ENCODE measurements at places on chromosomes 3 and 15.

GRCh38 chr3:183711516-183711915 lies 13.9 kb downstream of the YEATS2 start:
- DNase-seq = no peak

DNA sequence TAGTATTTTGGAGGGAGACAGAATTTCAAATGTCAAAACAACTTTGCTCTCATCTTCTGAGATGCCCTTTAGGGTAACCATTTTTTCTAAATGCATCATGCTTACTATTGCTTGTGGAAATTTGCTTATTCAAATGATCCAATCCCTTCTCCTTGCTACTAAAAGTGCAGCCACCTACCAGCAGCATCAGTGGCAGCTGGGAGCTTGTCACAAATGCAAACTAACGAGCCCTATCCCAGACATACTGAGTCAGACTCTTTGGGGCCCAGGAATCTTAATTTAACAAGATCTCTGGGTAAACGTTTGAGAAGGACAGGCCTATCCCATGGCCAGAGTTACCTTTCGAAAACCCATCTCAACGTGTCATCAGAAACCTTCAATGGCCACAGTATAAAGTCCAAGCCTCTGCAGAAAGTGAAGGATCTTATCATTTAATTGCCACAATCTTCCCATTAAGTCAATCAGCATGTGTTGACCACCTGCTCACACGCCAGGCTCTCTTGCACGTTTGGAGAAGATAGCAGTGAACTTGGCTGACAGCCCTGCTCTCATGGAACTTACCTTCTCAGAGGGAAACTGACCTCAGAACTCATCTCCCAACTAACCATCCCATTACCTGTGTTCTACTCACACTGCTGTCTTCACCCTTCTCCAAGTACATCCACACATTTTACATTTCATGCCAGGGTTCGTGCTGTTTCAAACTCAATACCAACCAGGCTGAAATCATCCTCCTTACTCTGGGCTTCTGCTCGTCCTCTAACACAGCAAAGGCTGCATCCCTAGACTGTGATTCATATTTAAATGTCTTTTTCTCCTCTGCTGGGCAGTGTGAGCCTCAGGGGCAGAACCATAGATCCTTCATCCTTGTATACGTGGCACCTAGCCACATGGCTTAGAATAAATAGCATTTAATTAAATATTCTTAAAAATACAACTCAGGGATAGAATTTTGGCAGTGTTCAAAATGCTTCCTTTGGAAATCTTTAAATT lies 24.8 kb upstream of the VGLL4 start:
- DNase-seq = no peak

GRCh38 chr15:50593761-50594160 lies 47.3 kb upstream of the USP50 start:
- no peak for DNase-seq

- no peak for DNase-seq
Observed at GRCh38 chr3:185207931-185208746, 45.7 kb downstream of the EHHADH start.

GRCh38 chr3:129793319-129793718 lies 100.2 kb downstream of the TMCC1 start:
- no peak for DNase-seq

- DNase-seq = no peak
Observed at GRCh38 chr3:110738531-110738930, 333.1 kb upstream of the NECTIN3 start.

GRCh38 chr15:66216806-66217205 lies 36.7 kb downstream of the MEGF11 start:
- no peak for DNase-seq

- DNase-seq = no peak
Observed at GRCh38 chr3:129966876-129967275, 7.6 kb upstream of the TRH start.

- no peak for DNase-seq
Observed at GRCh38 chr15:101332061-101332467, 37.0 kb upstream of the SNRPA1 start.

DNA sequence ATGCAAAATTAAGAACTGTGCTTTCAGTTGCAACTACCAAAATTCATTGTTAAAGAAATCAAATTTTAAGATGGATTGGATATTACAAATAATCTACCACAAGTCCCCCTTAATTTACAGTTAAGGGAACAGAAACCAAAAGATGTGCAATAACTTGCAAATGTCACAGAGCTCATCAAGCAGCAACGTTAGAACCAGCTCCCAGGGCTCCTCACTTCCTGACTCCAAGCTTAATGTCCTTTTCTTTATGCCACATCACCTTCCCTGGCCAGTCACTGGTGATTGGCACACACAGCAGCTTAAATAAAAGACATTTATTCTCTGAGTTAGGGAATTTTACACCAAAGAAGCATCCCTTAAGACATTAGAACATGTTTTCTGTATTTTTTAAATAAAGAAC lies 159.7 kb downstream of the RSL24D1 start:
- no peak for DNase-seq

- DNase-seq = peak; percentile 64
Observed at GRCh38 chr15:55588070-55588814, at the start of gene PYGO1. Gene PYGO1 (minus strand): TSS chr15:55588345. CDS start chr15:55587883, 462 bp downstream.

DNA sequence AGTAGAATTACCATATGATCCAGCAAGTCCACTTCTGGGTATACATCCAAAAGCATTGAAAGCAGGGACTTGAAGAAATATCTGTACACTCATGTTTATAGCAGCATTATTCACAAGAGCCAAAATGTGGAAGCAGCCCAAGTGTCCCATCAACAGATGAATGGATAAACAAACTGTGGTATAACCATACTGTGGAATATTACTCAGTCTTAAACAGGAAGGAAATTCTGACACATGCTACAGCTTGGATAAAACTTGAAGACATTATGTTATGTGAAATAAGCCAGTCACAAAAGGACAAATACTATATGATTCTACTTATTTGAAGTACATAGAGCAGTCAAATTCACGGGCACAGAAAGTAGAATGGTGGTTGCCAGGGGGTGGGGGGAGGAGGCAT lies 91.2 kb downstream of the HMG20A start:
- DNase-seq = no peak

DNA sequence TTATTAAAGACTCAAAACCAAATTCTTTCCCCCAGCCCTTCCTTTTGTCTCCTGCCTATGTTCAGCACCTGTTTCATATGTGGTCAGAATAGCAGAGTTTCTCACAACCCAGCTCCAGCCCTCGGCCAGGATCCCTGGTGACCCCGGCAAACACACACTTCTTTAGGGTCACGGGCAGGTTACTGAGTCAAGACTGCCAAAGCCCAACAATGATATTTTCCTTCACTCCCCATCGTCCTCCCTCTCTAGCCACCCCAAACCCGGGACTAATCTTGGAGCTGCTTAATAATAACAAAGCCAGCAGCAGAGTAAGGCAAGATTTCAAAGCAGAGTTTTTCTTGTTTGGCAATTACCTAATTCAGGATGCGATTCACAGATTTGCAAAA lies 25.5 kb downstream of the RARB start:
- no peak for DNase-seq

DNA sequence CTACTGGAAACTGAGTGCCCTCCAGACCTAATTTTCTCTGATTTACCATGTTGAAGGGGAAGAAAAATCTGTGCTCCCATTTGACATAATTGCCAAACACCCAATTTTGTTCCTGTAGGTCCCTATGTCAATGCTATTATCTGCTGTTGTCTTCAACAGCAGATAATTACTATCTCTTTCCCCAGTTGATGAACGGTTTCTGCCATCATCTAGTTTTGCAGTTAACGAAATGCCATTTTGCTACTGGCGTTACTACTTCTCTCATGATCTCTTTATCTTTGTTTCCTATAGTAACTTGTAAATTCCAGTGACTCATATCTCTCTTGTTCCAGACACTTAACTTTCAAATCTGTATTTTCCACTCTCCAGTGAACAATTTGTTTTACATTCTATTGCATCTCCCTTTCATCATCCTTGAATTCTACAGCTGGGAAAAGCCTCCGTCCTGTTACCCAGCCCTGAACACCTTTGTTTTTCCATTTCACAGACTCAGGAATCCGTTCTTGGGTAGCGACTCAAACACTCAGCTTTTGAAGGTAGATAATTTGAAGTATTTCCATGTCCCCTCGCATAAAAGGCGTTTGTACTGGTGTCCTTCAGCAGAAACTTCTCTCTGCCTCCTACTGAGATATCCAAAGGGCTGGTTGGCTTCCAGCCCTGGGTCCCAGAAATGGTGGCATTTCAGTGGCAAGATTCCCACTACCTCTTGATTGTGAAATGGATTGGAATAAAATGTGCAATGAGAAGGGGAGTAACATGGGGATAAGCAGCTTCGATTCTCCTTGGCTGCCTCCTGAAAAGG lies 111.7 kb downstream of the FOXB1 start:
- DNase-seq = no peak

DNA sequence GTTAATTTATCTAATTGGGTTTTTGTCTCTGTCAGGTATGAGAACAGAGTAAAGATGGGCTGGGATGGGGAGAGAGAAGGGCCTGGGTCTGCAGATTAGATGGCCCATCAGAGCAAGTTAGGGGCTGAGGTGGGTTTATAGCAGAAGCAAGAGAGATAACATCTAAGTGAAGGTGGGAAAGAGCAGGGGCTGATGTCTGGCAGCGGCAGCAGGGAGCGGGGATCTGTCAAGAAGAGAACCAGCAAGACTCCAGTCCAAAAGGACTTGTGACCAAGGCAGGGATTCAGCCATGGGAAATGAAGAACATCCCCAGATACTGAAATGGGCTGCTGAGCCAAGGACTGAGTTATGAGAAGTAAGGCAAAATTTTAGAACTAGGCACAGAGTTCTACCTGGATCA lies 320.6 kb upstream of the TBL1XR1 start:
- no peak for DNase-seq

DNA sequence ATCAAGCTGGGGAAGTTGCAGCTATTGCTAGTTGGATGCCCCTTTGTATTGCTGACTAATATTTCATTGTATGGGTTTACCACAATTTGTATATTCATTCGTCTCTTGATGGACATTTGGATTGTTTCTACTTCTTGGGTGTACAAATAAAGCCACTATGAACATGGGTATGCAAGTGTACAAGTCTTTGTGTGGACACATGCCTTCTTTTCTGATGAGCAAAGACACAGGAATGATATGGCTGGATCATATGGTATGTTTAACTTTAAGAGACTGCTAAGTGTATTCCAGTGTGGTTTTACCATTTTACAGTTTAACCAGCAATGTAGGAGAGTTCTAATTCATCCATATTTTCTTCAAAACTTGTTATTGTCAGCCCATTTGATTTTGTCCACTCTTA lies 32.2 kb downstream of the NECTIN3 start:
- DNase-seq = no peak

DNA sequence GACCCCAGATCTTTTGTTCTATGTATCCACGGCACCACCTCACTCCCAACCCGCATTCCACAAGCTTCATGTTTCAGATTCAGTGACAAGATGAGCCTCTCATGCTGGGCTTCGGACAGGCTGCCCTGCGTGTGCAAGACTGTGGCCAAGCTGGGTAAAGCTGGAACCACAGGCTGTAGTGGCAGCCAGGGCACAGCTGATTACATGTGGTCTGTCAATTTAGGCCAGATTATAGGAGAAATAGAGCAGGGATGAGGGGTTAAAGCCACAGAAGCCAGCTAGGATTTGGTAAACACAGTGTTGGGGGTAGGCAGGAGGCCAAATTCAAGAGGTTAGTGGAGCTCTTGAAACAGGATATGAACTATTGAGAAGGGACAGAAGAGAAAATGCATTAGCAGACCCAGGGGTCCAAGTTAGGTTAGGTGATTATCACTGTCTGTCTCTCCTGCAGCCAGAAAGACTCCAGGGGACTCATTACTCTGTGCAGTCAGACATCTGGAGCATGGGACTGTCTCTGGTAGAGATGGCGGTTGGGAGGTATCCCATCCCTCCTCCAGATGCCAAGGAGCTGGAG lies 12.9 kb downstream of the SNAPC5 start:
- no peak for DNase-seq

DNA sequence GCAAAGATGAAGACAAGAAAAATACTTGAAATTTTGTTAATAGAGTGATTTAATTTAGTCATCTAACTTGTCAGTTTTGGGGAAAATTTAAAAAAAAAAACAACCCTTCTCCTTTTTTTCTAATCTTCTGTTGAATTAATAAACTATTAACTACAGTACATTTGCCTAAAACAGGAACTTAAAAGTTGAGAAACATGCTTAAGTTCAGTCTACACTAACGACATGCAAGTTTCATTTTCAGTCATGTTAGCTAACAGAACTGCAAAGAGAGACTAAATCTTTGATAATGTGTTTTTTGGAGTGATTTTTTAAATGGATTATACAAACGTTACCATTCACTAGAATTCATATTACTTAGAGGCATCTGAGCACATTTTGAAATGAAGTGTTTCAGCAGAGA lies 71.9 kb upstream of the MBNL1 start:
- no peak for DNase-seq

- no peak for DNase-seq
Observed at GRCh38 chr15:29904757-29905417, 82.6 kb upstream of the TJP1 start.

- no peak for DNase-seq
Observed at GRCh38 chr3:66638717-66639116, 137.9 kb upstream of the LRIG1 start.

- DNase-seq = no peak
Observed at GRCh38 chr15:31265871-31266711, 60.5 kb upstream of the KLF13 start.

DNA sequence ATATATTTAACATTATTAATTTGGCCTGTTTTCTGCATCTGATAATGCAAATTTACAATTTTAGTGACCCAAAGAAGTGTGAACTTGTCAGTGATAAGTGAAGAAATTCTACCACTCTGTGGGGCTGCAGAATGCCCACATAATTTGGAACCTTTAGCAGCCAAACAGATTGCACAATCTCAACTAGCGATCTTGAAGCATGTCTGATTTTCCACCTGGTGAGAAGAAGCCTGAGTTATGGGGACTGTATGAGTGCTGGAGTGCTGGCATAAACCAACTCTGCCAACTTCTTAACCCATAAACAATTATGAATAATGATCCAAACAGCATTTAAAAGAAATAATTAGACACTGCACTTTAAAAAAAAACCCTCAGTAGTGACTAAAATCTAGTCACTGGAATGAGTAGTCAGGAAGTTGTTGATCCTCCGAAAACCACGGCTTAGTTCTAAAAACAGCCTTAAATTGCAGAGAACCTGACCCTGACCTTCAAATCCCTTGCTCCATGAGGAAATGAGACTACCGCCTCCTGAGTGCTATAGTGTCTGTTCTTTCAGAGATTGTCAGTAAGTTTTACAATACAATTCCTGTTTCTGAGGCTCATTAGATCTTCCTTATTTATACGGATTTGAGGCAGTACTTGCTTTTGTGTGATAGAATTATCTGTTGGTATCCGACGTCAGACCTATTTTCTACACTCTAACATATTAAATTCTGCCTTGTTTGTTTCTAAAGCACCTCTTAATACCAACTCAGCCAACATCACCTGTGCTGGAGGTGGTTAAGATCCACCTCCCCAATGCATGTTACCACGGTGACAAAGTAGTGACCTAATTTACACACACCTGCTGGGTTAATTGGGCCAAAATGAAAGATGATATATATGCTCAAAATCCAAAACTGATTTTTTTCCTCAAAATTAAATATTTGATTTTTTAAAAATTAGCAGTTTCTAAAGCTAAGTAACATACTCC lies 267.7 kb downstream of the ZBTB20 start:
- DNase-seq = peak; percentile 10

- no peak for DNase-seq
Observed at GRCh38 chr3:64623125-64623524, 64.7 kb downstream of the ADAMTS9 start.

Measured in dermis microvascular lymphatic vessel endothelial cell (primary cell).